Suppressor macrophage treated with lipopolysaccharide for 1 hour (primary cell): ENCODE measurements at places on chromosomes 12 and 14.
A peak's percentile ranks its signal among the peaks of the same experiment; 100 is the strongest.

- no peak for DNase-seq
Measured at GRCh38 chr12:94299846-94300245, 151.5 kb downstream of the PLXNC1 start.

DNA sequence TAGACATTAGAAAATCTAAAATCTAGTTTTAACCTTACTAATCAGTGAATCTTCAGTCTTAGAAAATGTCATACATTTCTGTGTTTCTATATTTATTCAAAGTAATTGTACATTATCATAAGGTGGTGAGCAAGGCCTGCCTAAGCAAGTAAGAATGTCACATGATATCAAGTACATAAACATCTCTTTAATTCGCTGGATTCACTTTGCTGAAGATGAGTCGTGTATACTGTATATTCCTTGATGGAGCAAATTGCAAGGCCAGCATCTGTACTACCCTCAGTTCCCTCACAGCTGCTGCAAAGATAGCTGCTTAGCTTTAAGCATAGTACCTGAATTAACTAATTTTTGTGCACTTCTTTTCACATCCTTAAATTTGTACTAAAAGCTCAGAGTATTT, 8.5 kb upstream of the AK7 start:
- DNase-seq = no peak

GRCh38 chr12:10405294-10405693, 4.3 kb downstream of the KLRC4 start:
- no peak for DNase-seq

DNA sequence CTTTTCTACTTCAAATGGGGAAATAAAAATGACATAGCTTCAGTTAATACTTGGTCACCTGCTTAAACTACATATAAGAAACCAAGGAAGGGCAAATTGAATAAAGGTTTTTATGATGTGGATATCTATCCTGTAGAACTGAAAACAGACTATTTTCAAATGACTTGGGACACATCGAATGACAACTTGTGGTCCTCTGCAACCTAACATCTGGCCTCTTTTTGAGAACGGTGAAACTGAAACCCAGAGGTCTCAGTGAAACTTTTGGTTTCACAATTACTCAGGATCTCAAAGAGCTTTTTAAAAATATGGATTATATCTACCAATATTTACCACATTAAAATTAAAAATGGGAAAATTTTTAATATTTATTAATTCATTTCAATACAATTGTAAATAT, 65.2 kb downstream of the PPP2R5E start:
- peak; percentile 69 for DNase-seq

GRCh38 chr14:72454388-72455160, 439.3 kb downstream of the DPF3 start:
- no peak for DNase-seq

GRCh38 chr12:57096099-57096572, 7.2 kb downstream of the NAB2 start:
- DNase-seq = peak; percentile 36

DNA sequence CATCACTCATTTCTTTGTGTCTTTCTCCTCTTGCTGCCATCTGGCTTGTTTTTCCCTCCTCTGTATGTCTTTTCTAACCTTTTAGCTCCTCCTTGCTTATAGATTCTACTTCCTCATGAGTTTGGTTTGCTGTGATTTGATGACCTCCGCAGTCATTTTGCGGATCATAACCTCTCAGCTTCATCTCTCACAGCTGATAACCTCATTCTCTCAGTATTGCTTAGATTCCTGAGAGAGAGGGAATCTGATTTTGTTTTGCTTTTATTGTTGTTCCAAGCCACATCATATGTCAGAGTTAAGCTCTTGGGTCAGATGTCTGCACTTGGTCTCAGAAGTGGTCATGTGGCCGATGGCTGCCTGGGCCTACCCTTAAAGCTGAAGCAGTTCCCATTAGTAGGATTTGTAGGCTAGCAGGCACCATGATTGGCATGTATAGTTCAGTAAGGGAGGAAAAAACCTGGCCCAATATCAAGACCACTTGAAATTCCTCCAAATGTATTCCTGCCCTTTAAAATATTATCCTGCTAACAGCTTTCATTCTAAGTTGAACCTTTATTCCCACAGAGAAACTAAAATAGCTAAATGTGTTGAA, 13.5 kb downstream of the ZNF664 start:
- no peak for DNase-seq
